NCI-H1105 (cell line): ENCODE measurements at places on chromosomes 7 and 10.

DNA sequence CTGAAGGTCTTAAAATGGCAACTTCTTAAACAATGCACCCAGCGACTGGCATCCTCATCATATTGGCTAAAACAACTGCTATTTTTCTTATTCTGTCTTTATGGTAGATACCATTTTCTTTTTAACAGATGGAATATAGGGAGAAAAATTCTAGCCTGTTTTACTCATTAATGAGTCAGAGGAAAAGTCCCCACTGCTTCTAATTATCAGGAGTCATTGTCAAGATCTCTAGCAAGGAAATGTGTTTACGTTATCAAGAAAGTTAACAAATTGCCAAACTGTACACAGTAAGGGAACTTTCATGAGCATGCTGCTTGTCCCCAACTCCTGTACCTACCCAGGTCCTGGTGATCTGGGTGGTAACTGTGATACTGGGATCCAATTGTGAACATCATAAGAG is 117.7 kb upstream of the KIAA1217 start:
- no peak for DNase-seq

GRCh38 chr7:45470031-45470430 is 104.1 kb upstream of the ADCY1 start:
- no peak for DNase-seq

DNA sequence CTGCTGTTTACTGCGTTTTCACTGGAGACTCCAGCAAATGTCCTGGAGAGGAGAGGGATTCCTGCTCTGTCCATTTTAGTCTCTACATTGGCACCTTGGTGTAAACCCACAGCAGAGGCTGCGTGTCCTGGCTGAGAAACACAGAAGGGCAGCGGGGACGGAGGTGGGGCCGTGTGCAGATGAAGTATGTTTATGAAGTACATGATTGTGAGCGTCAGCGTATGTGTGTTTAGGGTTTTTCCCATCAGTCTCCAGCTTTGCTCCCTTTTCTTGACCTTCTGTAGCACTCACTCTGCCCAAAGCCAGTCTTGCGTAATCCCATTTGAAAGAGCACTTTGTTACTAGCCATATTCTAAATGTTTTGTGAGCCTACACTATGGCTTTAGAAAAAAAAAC is 750.7 kb upstream of the SORCS1 start:
- DNase-seq, result no peak

DNA sequence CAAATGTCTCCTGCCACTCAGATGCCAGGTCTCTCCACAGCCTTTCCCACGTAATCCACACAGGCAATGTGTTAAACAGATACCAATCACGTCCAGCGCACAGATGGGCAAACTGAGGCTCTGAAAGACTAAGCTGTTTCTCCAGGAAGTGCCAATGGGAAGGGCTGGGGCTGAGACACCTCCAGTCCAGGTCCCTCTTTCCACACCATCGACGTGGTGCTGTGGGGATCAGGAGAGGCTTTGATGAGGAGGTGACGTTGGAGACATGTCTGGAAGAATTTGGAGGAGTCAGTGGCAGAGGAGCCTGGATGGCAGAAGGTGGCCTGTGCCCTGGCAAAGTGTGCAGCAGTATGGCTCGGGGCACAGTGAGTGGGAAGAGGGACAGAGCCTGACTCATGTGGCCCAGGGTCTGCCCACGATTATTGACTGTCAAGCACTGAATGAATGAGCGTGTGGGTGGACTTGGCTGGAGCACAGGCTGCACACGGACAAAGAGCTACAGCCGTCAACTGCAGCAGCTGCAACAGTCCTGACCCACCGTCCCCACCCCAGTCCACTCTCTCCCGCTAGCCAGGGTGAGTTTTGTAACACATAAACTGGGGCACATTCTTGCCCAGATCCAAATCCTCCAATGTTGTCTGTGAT is 40.8 kb upstream of the HSPA12A start:
- no peak for DNase-seq
